Activated CD8-positive, alpha-beta memory T cell treated with anti-CD3 and anti-CD28 coated beads, Interleukin-2, amount 50 U/mL, for 48 hours (primary cell): ENCODE measurements at places on chromosomes 2 and 18.

DNA sequence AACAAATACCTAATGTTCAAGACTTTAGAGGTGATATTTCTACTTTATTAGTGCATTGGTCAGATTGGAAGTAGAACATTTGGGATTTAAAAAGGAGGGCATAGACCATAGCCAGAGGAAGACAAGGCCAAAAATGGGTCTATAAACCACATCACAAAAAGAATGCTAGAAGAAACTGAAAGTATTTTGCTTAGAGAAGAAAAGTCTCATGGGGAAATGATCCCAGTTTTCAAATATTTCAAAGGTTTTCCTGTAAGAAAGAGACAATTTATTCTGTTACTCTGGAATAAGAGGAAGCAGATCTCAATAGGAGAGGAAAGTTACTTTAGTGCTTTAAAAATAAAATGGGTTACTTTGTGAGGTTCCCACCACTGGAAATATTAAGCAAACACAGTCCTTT is 341.4 kb downstream of the TNS1 start:
- no peak for DNase-seq

GRCh38 chr2:128380961-128381938 is 62.6 kb upstream of the HS6ST1 start:
- DNase-seq: no peak

DNA sequence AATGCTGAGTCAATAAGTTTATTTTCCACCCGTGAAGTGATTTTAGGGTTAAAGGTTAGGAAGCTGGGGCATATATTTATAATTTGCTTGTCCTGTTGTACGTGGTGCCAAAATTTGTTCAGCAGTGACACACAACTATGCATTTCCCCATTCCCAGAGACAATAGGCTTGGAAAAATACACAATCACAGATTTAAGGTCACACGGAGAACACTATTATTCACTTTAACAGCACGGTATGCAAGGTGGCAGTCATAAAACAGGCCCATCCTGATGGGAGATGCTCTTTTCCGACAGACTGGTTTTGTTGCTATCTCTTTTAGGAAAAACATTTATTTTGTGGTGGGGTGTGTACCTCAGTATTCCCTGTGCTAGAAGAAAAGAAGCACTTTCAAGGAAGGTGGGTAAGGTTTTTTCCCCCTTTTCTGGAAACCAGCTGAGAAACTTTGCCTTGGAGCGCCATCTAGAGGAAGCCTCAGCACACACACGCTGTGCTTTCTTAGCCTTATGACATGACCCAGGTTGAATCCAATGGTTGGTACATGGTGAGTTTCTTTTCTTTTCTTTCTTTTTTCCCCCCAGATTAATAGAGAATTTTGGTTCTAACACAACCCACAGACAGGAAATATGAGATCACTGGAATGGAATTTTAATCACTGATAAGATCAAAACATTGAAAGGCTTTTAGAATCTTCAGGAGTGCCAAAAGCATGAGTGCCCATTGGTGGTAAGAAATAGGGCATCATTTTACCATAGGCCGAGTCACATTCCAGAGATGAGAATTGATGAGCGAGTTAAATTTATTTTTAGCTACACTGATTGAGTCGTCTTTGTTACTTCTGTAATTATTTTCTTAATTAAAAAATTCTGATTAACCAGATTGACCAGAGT is 332.1 kb downstream of the AGPS start:
- peak; percentile 64 for DNase-seq

DNA sequence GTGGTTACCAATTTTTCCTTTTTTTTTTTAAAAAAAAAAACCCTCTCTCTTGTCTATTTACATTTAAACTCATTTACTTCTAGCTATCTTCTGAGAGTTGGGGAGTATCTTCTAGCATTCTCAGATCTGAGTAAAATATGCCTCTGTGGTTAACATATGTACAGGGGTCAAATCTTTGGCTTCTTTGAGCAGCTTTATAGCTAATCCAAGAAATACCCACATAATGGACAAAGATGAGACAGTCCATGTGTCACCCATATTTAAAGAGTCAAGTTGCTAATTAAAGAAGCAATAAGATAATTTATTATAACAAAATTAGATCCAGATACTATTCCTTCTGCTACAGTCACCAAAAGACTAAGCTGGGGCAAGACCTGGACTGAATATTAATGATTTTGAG is 139.0 kb upstream of the HNRNPA3 start:
- no peak for DNase-seq

DNA sequence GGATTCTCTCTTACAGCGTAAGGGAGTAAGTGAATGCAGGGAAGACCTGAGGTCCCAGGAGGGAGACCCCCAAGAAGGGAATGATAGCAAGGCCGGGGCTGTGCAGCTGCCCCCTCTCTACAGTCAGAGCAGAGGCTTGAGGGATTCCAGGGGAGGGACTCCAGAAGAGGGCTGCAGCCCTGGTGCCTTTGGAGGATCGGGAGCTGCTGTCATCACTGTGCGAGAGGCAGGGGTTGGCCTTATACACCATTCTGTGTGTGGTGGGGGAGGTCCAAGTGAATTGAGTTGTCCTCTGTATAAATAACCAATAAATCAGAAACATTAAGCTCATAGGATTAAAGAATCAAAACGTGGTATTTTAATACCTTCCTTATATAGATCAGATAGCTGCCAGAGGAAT is 114.9 kb downstream of the GLI2 start:
- no peak for DNase-seq

- DNase-seq: peak; percentile 41
These were observed 189.2 kb downstream of the NCK2 start for GRCh38 chr2:105933906-105934305.

- DNase-seq: no peak
These were observed 128.0 kb upstream of the MSH6 start for GRCh38 chr2:47654790-47655562.

GRCh38 chr18:6874315-6874714 is 144.8 kb downstream of the ARHGAP28 start:
- DNase-seq: no peak

GRCh38 chr2:145685383-145686050 is 1165.6 kb upstream of the ZEB2 start:
- no peak for DNase-seq

DNA sequence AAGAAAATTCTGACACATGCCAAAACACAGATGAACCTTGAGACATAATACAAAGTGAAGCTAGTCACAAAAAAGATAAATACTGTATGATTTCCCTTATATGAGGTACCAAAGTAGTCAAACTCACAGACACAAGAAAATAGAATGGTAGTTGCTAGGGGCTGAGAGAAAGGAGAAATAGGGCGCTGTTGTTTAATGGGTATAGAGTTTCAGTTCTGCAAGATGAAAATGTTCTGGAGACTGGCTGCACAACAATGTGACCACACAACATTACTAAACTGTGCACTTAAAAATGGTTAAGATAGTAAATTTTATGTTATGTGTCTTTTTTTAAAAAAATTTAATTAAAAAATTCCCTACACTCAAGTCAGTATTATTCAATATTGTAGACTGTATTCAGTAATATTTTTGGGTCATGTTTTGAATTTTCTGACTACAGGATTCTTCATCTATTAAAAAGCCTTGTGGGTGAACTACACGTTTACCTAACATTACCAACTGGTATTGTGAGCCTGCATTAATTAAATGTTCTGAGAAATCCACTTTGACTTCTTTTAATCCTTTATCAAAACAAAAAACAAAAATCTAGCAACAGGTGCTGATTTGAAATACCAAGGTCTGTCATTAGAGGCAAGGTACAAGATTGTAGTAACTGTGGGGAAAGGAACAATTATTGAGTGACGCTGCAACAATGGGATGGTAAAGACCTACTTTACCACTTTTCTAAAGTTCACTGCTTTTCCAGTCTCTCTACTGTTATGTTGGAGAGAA is 140.8 kb upstream of the ZFP36L2 start:
- no peak for DNase-seq

- no peak for DNase-seq
These were observed 4.0 kb downstream of the TCF7L1 start for GRCh38 chr2:85137156-85137555.

GRCh38 chr2:27095745-27096651 is 9.4 kb downstream of the KHK start:
- DNase-seq: peak; percentile 71

GRCh38 chr2:44545005-44545404 is 183.3 kb downstream of the CAMKMT start:
- no peak for DNase-seq

GRCh38 chr2:78061301-78061700 is 539.1 kb upstream of the LRRTM4 start:
- no peak for DNase-seq

GRCh38 chr2:72036173-72036545 is 111.5 kb downstream of the CYP26B1 start:
- DNase-seq: no peak
